ENCODE measurements at places on chromosomes 3 and 15. TPM values are rescaled to one million over a fixed set of nuclear protein-coding genes. Genes with fewer than 3 reads are reported as not detected.

The ACTC1 gene
- total RNA-seq, result not detected

The PCSK6 gene
- 398 TPM for total RNA-seq

The PGBD4 gene
- 1.1 TPM for total RNA-seq

The NUSAP1 gene
- total RNA-seq, result 149 TPM

The PIERCE2 gene
- total RNA-seq, result 0.23 TPM

The IL17RD gene
- total RNA-seq, result 0.67 TPM

The MYRIP gene
- 0.98 TPM for total RNA-seq

The SV2B gene
- 0.09 TPM for total RNA-seq

The EIF4A2 gene
- 373 TPM for total RNA-seq

The TMEM266 gene
- total RNA-seq, result 1.3 TPM

The TM4SF18 gene
- 5.1 TPM for total RNA-seq

The SNX22 gene
- 37.4 TPM for total RNA-seq

The KCNAB1 gene
- 2.8 TPM for total RNA-seq

The CACNA2D2 gene
- total RNA-seq, result 0.17 TPM

The ZNF774 gene
- total RNA-seq, result 1.0 TPM

The FEZF2 gene
- total RNA-seq, result not detected

The MBNL1 gene
- total RNA-seq, result 98.6 TPM

The FGD5 gene
- 2.8 TPM for total RNA-seq

The ITGB5 gene
- 66.6 TPM for total RNA-seq

The NLGN1 gene
- 0.37 TPM for total RNA-seq

The HDDC3 gene
- total RNA-seq, result 15.3 TPM

The LMOD3 gene
- not detected for total RNA-seq

The LRRC57 gene
- 14.1 TPM for total RNA-seq

The CPEB1 gene
- total RNA-seq, result under 0.01 TPM

The LINGO1 gene
- total RNA-seq, result 1.6 TPM

The ARPP19 gene
- total RNA-seq, result 55.6 TPM

Data from liver (tissue), 10 donors.